ENCODE measurements at places on chromosomes 2 and 18.

- no peak for DNase-seq
Observed at GRCh38 chr2:97868986-97869721, 126.6 kb downstream of the TMEM131 start.

DNA sequence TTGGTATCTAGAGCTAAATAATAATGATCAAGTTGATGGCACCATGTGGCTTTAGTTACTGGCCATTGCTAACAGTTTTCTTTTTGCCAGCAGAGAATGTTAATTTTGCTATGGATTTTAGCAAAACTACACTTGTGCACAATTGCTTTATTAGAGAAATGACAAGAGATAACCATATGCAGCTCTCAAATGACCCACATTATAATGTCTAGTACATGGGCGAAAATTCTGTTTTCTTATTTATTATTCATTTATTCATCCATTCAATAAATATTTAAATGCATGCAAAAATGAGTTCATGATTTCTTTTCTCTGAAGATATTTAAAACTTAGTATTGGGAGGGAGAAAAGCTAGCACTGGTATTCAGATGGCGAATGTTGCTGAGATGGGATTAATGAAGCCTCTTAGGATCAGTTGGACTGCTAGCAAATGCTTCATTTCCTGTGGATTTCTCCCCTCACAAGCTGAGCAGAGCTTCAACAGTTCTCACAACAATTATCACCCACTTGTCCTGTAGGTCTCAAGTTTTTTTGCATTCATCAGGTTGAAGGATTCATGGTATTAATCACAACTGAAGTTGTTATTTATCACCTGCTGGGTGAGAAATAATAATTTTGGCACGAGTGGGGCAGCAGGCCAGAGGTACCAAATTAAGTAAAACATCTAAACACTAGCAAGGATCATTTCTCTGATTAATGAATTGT, 95.2 kb downstream of the MTX2 start:
- DNase-seq, result no peak

- no peak for DNase-seq
Observed at GRCh38 chr2:22885245-22885644, 499.7 kb upstream of the KLHL29 start.

GRCh38 chr2:46135958-46136357, 161.2 kb upstream of the EPAS1 start:
- DNase-seq, result no peak

DNA sequence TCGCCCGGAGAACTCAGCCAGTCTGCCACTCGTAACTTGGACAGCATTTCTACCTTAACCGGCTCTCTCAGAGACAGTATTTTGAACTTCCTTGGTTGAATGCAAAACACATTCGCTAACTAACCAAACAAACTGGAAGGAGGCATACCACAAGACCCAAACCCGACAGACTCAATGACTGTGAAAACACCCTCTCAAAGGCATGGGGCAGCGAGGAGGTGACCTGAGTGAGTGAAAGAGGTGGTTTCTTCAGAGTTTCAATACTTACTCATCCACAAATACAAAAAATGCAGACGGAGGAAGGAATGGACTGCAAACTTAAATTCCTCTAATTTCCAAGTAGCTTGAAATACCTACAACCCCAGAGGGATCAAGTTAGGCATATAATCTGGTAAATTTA, 132.9 kb downstream of the GAREM1 start:
- no peak for DNase-seq

DNA sequence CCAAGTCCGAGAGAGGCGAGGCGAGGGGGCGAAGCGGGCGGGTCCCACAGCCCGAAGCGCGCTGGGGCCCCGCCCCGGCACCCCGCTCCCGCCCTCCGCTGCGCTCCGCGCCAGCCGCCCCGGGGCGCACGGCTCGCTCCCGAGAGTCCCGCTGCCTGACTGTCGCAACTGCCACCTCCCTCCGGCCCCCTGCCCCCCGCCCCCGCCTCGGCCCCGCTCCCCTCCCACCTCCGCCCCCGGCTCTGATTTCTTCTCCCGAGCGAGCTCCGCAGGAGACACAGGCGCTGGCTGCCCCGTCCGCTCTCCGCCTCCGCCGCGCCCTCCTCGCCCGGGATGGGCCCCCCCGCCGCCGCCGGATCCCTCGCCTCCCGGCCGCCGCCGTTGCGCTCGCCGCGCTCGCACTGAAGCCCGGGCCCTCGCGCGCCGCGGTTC, at the start of gene WNT6:
Gene WNT6, plus strand, starts transcription at position 250 of the 432 bp plus-strand sequence. CDS start 233 bp downstream, outside the sequence.
- DNase-seq, result no peak

- no peak for DNase-seq
Observed at GRCh38 chr2:66460031-66460430, 25.1 kb downstream of the MEIS1 start.

DNA sequence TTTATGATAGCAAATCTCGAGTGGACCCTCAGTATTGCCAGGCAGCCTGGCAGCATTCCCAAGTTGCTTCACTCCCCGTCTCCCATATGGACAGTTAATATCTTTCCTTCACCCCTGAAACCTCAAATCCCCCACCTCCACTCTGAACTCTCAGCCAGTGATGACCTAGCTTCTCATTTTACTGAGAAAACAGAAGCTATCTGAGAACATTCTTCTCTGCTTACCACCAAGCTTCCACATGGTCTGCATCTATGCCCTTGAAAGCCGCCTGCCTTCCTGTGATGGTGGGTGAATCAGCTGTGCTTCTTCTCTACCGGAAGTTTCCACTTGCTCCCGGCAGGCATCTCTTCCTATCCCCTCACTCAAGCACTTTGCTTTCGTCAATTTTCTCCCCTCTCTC, 529.2 kb downstream of the EPHA4 start:
- DNase-seq, result no peak

GRCh38 chr2:231228223-231228622, 29.8 kb downstream of the ARMC9 start:
- no peak for DNase-seq

DNA sequence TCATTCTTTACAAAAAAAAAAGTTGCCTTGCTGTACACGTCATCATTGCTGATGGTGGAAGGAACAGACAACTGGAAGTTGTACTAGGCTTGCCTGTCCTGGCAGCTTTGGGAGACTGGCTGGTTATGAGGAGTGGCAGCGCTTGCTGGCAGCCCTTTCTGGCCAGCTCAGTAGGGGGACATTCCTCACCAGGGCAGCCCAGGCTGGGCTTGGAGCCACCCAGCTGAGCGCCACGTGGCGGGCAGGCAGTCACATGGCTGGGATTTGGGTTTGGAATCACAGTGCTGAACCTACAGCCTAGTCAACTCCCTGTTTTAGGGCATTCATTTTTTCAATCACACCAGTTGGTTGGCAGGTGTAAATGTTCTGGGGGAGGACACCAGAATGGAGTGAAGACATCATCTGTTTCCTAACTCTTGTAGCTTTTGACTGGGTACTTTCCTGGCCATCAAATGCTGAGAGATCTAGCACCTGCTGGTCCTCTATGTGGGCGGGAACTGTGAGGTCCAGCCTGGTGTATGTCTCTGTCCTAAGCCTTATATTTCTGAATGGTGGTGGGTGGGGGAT, 139.3 kb downstream of the SETBP1 start:
- no peak for DNase-seq

DNA sequence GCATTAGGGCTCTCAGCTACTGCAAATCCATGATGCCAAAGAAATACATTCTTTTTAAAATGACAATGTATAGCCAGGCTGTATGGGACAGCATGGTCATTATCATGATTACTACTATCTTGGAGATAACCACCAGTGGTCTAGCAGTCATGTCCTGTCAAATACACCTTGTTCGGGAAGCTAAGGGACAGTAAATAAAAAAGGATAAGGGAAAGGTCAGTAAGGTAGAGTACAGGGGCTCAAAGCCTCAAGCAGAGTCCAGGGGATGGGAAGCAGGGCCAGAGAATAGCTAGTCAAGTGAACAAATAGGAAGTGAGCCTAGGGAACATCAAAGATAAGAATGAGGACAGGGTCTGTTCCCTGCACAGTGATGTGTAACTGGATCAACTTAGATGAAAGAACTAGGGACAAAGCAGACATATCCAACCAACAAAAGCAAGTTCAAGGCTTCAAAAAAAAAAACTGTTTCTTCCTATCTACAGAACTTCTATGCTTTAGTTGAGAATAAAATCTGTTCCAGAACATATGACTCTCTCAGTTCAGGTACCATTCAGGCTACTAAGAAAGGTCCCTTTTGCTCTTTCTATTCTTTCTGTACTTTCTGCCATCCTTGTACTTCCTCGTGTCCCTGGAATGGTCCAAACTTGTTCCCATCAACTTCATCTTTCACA, 62.9 kb upstream of the EHBP1 start:
- no peak for DNase-seq

- no peak for DNase-seq
Observed at GRCh38 chr2:17799301-17800120, 16.7 kb upstream of the MSGN1 start.

DNA sequence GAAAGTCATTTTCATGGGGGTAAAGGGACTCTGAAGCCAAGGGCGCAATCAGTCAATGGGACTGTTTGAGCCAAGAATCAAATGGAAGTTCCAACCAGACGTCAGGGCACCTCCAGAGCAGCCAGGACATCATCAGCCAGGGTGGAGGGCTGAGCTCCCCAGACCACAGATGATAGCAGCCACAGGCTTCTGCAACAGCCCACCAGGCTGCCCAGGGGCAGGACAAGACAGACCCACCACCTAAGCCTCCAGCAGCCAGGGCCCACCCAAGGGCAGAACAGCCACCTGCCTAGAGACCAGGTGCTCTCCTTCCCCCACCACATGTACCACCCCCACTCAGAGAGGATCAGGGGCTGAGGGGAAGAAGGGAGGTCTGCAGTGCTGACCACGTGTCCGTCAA, 53.8 kb upstream of the SLC66A3 start:
- DNase-seq, result no peak

DNA sequence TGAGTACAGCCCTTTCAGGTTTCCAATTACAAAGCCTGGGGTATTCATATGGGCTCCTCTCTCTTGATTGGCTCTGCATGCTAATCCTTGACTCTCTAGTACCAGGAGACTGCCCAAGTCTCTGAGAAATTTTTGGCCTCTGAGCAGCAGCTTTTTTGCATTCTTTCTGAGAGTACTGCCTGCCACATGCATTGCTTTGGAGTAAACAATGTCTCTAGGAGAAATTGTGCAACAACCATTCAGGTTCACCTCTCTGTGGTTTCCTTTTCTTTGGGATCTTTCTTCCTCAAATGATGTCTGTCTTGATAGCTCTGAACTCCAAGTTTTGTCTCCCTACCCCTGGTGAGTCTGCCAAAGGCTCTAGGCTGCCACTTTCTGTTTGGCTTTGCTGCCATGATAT, 115.8 kb upstream of the SETBP1 start:
- DNase-seq, result no peak

DNA sequence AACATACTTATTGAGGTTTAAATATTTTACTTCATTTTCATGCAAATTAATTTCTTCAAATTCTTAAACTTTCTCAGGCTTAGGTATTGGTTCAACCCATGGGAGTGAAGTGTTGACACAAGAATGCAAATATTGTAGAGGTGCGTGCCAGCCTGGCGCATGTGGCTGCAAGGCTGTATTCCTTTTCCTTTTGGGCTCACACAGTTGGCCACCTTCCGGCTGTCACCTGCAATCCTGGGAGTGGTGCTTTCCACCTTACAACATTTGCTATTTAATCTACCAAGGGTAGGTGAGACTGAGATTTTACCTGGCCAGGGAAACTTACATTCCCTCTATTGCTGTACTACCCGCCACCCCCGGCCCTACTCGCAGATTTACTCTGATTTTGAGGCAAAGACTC, 141.1 kb downstream of the DCC start:
- DNase-seq, result no peak

DNA sequence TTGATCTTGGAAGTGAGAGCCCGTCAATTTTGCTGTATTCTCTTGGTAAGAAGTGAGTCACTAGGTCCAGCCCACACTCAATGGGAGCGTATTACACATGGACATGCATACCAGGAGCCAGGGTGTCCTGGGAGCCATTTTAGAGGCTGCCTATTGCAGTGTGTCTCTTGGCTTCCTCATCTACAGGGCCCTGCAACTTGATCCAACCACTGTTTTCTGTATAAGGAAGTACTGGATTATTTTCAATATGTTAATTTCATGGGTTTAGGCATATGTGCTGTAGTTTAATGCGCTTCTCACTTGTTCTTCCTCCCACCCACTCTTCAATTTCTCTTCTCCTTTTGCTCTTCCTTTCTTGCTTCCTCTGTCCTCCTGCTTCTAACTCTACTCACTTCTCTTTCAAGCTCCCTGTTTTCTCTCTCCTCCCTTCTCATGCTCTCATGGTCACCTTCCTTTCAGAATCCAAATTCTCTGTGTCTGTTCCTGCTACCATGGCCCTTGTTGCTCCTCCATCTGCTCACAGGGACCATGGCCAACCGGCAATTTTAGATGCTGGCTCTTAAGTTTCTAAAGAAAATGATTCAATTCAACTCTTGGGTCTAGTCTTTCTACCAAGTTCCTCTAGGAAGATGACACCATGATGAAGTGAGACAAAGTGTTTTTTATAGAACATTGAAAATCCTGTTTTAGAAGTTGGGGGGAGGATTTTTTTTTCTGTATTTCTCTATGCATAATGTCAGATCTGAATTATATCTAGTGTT, 152.0 kb upstream of the ZEB2 start:
- DNase-seq, result no peak

DNA sequence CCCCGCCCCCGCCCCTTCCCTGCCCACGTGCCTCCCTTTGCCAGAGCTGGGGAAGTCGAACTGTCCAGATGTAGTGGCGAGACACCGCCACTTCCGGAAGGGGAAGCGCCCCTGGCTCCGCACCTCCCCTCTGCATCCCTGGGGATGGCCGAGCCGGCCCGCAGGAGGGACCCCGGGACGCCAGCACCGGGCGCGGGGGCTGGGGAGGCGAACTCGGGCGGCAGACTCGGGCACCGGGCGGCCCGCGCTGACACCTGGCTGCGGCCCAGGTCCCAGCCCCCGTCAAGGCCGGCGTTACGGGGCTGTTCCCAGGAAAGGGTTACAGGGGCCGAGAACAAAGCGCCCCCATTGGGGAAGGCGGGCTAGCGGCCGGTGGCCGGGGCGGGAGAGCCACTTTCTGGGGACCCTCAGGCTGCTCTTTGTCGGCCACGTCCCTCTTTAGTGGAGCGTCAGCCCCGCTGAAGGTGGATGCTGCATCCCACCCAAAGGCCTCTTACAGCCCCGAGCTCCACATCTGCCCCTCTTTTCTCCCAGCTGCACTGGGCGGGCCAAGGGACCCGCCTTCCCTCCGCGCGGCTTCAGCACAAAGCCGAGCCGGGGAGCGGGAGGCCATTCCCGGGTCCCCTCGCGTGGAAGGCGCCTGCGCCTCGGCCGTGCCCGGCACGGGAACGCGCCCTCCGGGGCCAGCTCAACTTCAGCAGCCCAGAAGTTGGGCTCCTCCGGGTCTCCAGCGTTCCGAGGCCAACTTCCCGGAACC, 1.3 kb downstream of the SDC1 start:
- DNase-seq, result no peak

Measured in activated naive CD4-positive, alpha-beta T cell (primary cell).